ENCODE measurements at places on chromosomes 5 and 9.

DNA sequence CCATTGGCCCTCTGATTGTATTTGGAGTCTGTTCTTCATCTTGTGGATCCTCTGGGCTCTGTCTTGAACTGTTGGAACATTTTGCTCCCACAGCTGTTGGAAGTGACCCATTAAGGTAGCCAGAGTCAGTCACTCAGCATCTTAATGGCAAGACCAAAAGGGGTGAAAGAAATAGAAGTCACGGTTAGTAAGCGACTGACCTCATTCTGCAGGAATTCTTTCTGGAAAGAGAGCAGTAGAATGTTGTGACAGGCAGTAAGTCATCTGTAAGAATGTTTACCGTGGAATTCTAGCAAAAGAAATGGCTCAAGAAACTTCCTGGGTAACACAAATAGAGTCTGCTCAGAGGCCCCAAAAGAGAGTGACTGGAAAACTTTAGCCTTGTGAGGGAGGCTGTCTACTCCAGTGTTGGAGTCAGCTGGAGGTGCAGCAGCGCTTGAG, 28.6 kb upstream of the TNC start:
- DNase-seq: peak; percentile 87

DNA sequence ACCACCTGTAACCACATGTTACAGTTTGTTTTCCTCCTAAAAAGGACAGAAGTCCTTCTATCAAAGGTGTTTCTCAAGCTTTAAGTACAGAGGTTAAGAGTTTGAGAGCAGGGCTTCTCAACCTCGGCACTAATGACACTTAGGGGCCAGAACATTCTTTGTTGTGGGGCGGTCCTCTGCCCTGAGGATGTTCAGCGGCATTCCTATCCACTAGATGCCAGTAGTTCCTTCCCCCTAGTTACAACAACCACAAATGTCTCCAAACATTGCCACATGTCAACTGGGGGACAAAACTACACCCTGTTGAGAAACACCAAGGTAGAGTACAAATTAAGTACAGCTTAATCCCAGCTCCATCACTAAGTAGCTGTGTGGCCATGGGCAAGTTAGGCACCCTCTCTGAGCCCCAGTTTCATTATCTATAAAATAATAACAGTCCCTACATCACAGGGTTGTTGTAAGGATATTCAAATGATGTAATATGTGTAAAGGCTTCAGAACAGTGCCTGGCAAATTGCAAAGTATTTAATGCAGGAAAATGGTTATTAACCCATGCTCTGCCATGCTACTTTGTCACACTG, 44.6 kb downstream of the PIP5K1B start:
- DNase-seq: no peak

- no peak for DNase-seq
These were observed 5.4 kb upstream of the TIFAB start for GRCh38 chr5:135457424-135458071.

GRCh38 chr5:133456933-133457402, 155.4 kb downstream of the FSTL4 start:
- DNase-seq: peak; percentile 25

DNA sequence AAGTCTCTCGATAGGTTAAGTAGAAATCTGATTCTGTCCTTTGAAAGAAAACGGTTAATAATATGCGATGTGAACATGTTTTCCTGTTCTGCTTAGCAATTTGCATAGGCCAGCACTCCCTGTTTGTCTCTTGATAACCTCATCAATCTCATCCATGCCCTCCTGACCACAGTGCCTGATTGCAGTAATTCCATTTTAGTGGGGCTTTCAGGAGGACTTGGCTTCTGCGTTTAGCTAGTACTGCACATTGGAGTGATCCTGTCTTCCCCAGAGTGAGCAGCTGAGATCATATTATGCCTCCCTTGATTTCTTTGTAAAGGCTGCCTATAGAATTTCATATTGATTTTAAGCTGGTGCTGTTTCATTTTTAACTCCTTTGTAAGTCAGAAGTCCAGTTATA, 335.9 kb upstream of the ISL1 start:
- DNase-seq: no peak

DNA sequence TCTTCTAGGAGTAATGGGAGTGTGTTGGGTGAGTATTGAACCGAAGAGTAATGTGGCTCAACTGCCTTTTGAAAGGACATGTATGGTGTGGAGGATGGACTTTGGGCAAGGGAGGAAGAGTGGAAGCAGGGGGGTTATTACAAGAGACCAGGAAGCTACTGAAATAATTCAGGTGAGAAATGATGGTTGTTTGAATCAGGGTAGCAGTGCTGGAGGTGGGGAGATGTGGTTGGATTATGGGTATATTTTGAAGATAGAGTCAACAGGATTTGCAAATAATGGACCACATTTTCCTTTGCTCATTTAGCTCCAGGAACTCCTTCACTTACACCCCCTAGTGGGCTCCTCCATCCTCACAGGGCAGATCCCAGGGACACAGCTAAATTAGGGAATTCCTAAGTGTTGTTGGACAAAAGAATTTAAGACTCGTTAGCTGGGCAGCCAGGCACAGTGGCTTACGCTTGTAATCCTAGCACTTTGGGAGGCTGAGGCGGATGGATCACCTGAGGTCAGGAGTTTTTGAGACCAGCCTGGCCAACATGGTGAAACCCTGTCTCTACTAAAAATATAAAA, 1.2 kb upstream of the SLC4A9 start:
- no peak for DNase-seq

DNA sequence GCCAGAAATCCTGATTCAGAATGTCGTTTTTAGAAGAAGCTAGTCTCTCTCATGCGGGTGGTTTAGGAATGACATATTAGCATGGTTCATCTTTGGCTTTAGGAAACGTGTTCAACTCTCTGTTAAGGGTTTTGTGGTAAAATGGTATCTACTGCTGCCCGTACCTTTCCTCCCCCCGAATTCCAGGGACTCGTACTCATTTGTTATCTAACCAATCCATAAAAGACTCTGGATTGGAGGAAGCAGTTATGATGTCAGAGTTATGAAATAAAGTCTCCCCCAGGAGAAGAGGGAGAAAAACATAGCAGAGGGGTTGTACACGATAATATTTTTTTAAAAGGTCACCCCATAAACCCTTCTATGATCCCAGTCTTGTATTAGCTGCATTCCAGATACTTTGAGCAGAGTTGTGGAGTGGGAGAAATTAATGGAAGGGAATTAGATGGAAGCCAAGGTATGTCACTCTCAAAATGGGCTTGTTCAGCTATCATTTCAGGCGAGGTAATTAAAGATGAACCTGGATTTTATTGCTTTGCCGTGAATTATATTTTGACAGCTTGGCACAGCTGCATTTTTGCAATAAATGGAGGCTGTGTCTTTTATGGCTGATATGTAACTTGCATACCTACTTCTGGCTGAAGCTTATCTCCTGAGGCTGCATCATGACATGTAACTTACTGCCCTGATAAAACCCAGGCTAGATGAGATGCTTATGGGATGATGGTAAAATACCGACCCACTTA, 31.3 kb downstream of the RAI14 start:
- peak; percentile 80 for DNase-seq

- no peak for DNase-seq
These were observed 36.2 kb downstream of the STC2 start for GRCh38 chr5:173291722-173292658.

GRCh38 chr5:13477118-13477737, 467.3 kb downstream of the DNAH5 start:
- peak; percentile 64 for DNase-seq

GRCh38 chr5:13558408-13558807, 386.1 kb downstream of the DNAH5 start:
- DNase-seq: no peak

GRCh38 chr9:87107072-87107471, 159.8 kb upstream of the GAS1 start:
- DNase-seq: no peak

DNA sequence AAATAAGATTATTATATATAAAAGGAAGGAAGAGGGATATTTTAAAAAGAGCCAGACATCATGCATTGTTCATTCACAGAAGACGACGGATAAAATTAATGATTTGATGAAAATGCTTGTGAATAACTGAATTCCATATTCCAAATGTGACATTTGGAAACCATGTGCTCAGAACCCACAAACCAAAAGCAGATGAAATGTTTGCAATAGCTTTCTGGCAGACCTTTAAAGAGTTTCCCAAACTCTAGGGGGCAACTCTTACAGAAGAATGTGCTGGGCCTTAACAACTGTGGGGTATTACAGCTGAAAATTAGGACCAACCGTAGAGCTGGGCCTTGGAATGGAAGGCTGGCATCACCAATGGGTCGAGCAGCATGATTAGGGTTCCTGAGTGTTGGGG, 471.0 kb downstream of the EFNA5 start:
- no peak for DNase-seq

DNA sequence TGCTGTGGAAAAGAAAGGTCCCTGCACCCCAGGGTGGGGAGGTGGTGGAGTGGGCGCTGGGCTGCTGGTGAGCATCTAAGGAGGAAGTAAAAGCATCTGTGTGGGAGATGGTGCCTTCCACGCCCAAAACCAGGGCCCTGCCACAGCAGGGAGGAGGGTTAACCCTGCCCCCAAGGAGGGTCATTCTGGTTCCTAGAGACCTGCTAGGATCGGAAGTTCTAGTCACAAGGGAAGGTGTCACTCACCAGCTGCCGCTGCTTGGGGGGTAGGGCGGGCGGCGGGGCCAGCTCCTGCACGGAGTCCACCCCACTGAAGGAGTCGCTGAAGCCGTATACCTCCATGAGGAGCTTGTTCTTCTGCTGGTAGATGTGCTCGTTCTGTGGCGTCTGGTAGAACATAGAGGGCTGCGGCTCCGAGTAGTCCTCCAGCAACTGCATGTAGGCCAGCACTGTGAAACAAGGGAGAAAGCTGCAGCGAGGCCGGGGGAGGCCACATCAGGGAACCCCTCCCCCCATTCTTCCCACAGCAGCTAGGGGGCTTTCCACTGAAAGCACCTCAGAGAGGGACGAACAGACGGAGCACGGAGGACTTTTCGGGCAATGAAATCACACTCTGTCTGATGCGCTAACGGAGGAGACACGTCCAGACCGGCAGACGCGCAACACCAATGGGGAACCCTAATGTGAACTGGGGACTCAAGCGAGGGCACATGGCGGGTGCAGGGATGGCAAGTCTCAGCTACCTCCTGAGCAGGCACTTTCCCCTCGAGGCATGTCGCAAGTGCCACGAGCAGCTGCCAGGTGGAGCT, 76.4 kb downstream of the PRRT1B start:
- no peak for DNase-seq

GRCh38 chr9:89759572-89759971, 154.8 kb downstream of the GADD45G start:
- DNase-seq: no peak

- no peak for DNase-seq
These were observed 102.7 kb upstream of the MVB12B start for GRCh38 chr9:126223798-126224531.

GRCh38 chr5:167570431-167570830, 721.0 kb upstream of the WWC1 start:
- no peak for DNase-seq

DNA sequence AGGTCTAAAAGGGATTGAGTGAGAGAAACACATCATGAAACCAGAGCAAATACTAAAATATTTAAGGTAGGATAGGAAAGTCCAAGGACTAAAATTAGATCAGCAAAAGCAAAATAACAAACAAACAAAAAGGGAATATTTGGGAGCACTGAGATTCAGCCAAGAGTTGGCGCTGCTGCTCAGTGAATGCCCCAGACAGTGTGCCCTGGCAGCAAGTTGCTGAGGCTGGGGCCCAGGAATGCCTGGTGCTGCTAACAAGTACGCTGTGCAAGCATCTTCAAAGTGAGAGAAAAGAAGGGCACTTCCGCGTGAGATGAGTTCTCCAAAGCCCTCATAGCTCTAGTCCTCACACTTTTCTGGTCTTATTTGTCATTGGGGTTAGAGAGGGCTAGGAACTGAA, 603.3 kb downstream of the EFNA5 start:
- no peak for DNase-seq
